ENCODE measurements at places on chromosomes 13 and 19.

DNA sequence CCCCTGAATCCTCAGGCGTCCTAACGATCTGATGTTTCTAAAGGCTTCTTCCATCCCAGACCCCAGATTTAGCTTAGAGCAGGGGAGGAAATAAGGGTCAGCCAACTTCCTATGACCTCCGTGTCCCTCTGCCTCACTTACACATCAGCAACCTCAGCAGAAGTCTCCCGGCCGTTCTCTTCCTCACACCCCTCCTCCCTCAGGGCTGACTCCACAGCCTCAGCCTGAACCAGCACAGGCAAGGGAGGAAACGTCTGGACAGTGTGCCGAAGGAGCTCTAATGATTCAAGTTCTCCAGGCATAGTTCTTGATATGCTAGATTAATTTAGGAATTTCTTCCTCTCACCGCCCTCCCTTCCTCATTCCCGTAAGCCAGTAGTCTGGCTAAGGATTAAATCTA, 121.4 kb downstream of the NUFIP1 start:
- no peak for DNase-seq

DNA sequence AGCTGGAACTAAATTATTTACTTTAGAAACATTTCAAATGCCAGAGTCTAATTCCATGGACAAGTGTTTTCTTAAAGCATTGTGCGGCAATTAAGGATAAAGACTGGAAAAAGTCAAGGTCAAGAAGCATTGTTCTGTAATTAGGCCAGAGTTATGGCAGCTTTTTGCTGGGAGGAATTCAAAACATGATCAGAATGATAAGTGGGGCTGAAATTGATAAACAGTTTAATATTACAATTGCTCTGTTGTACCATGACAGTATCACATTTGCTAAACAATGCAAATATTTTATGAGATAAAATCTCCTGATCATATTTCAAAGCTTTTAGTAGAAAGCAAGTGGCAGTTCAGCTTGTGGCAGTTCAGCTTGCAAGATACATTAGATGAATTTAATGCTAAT, 513.7 kb downstream of the GPC6 start:
- no peak for DNase-seq

- DNase-seq: no peak
These were observed 800.1 kb upstream of the PCDH9 start for GRCh38 chr13:68030152-68030809.

DNA sequence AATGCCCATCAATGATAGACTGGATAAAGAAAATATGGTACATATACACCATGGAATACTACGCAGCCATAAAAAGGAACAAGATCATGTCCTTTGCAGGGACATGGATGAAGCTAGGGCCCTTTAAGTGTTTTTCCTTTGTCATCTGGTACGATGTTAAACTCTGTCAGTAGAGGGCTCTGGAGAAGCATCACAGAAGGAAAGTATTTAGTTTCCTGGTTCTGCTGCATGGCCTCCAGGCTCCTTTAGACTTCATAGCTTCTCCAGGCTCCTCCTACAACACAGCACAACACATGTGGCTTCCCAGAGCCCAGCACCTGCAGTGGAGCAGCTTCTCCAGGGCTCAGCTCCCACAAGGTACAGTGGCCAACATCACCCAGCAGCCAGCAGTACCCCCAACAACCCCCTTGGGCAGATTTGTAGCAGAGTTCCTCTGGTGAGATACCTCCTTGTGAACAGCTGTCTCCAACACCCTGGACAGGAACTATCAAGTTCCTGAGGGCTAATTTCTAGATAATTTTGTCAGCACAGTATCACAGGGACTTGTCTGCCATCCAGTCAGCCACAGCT, 63.4 kb downstream of the KCTD12 start:
- peak; percentile 21 for DNase-seq

GRCh38 chr19:18086590-18087138, at the start of gene IL12RB1:
TSS of gene IL12RB1 (minus strand) at chr19:18086934. CDS start at chr19:18086823, 111 bp downstream.
- DNase-seq: peak; percentile 67

- no peak for DNase-seq
These were observed 49.9 kb downstream of the RAB20 start for GRCh38 chr13:110511509-110512181.

DNA sequence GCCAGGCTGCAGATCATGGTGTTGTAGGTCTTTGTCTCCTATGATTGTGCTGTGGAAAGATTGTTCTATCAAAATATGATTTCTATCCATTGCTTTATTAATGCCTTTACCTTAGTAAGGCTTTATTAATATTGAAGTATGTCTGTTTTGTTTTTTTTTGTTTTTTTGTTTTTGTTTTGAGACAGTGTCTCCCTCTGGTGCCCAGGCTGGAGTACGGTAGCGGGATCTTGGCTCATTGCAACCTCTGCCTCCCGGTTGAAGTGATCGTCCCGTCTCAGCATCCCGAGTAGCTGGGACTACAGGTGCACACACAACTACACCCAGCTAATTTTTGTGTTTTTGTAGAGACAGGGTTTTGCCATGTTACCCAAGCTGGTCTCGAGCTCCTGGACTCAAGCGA, 7.7 kb downstream of the IRGC start:
- no peak for DNase-seq

DNA sequence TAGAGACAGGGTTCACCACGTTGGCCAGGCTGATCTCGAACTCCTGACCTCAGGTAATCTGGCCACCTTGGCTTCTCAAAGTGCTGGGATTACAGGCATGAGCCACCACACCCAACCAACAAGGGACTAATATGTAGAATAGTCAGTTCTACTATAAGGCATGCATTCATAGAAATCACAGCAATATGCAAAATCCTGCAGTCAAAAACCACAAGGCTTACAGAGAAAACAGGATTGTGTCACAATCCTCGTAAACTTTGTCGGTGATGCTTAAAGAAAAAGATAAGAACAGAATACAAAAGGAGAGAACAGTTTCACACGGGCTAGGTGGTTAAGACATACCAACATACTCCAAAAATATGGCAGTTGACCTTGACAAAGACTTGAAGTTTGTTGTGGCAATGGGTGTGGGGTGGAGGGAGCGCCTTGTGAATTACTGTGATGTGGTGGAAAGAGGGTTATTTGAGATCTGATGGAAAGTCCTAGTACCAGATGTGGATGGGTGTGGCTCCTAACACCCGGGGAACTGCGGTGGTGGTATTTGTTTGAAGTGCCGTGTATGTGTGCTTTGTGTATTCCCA, 12.4 kb downstream of the NOSIP start:
- DNase-seq: peak; percentile 95

DNA sequence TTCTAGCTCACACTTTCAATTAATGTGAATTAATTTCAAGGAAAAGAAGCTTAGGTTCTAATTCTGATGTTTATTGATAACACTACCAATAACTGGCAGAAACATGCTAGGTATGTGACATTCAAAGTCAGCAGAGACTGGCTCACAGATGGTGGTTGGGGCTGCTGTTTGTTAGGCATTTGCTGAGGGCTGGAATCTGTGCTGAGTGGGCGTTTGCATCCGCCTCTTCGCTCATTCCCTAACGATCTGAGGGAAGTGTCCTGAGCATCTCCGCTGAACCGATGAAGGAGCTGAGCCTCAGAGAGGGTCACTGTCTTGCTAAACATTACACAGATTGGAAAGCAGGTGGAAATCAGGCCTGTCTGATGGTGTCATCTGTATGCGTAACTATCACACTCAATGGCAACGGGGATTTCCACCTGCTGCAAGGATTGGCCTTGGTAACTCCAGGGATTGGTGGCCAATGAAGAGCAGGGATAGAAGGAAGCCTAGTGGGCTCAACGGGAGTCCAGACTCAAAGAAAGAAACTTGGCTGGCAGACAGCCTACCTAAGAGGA, 338.9 kb downstream of the TEX29 start:
- no peak for DNase-seq

- no peak for DNase-seq
These were observed 29.1 kb downstream of the NUP58 start for GRCh38 chr13:25330541-25330940.

GRCh38 chr13:93851236-93851635, 624.6 kb downstream of the GPC6 start:
- no peak for DNase-seq

DNA sequence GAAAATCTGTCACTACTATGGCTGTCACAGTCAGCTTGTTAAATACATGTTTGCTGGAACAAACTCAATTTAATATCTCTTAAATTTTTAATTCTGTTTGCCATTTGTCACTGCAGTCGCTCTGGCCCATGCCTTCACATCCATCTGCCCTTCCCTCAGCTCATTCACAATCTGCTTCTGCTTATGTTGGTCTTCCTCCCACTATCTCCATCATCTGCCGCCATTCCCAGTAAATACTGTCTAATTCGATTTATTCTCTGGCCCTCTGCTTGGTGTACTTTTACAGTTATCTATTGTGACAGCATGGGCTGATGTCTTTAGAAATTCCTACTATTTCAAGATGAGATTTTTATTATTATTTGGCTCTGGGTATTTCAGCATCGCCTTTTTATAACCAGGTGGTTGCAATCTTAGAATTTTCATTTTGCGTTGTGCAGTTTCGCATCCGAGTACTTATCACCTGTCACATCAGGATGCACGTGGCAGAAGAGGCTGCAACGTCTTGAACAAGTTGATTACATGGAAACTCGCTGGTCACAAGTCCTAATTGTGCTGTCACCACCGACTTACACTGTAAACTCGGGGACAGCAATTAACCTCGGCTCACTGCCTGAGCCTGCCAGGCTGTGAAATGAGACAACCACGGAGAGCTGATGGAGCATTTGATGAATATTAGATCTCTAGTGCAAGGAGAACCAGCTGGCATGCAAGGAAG, 158.4 kb downstream of the MYO16 start:
- DNase-seq: no peak

DNA sequence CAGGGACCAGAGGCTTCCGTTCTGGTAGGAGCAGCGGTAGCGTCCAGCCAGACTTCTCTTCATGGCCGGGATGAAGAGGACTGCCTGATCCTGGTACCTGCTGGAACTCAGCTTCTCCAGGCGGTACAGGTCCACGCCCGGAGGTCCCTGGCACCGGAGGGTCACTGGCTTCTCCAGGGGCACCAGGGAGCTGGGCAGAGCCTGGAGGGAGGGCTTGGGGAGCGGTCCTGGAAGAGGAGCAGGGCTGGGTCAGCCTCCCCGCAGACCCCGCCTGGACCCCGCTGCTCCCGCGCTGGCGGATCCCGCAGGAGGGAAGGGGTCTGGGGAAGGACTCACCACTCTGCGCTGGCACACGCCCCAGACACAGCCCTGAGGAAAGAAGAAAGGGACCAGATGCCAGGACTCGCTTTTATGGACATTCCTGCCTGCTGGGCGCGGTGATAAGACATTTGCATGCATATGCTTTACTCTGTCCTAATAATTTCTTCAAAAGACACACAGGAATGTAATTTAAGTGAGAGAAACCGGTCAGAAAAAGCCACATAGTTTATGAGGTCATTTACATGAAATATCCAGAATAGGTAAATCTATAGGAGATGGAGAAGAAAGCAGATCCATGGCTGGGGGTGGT, 5.8 kb downstream of the GP6 start:
- DNase-seq: no peak

GRCh38 chr19:46480415-46480814, 9.1 kb upstream of the PNMA8A start:
- no peak for DNase-seq

DNA sequence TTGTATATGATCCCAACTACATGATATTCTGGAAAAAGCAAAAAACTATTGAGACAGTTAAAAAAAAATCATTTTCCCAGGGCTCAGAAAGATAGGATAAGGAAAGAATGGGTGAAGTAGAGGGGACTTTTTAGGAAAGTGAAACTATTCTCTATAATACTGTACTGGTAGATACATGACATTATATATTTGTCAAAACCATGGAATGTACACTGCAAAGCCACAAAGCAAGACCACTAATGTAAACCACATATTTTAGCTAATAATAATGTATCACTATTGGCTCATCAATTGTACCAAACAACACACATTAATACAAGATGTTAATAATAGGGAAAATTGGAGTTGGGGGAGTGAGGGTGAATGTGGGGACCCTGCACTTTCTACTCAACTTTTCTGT, 182.6 kb downstream of the EFNB2 start:
- DNase-seq: no peak

DNA sequence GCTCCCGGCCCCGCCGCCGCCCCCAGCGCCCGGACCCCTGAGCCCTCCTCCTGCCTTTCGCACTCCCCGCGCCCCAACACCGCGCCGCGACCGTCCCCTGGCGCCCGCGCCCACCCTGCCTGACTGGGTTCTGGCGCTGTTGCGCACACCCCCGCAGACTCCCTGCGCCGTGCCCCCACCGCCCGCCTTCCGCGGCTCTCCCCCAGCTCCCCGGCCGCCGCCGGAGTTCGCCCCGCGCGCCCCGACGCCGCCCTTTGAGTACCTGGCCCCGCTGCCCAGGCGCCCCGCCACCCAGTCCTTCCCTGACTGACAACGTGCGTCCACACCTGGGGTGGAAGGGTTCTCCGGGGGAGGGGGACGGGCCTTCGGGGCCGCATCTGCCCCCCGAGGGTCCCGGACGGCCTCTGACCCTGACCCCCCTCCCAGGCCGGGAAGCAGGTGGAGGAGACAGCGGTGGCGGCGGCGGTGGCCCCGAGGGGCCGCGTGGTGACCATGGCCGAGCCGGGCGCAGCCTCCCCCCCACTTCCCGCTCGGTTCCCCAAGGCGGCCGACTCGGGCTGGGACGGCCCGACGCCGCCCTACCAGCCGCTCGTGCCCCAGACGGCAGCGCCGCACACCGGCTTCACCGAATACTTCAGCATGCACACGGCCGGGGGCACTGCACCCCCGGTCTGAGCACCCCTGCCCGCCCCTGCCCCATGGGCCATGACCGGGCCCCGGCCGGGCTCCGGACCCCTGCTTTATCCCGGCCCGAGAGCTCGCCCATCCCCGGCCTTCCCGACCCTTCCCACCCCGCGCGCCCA, 1.4 kb upstream of the MEGF8 start:
- DNase-seq: no peak

- no peak for DNase-seq
These were observed 748.1 kb upstream of the SGCG start for GRCh38 chr13:22432690-22433089.

GRCh38 chr19:7349231-7349591, 474 bp downstream of the ARHGEF18 start:
- DNase-seq: no peak

DNA sequence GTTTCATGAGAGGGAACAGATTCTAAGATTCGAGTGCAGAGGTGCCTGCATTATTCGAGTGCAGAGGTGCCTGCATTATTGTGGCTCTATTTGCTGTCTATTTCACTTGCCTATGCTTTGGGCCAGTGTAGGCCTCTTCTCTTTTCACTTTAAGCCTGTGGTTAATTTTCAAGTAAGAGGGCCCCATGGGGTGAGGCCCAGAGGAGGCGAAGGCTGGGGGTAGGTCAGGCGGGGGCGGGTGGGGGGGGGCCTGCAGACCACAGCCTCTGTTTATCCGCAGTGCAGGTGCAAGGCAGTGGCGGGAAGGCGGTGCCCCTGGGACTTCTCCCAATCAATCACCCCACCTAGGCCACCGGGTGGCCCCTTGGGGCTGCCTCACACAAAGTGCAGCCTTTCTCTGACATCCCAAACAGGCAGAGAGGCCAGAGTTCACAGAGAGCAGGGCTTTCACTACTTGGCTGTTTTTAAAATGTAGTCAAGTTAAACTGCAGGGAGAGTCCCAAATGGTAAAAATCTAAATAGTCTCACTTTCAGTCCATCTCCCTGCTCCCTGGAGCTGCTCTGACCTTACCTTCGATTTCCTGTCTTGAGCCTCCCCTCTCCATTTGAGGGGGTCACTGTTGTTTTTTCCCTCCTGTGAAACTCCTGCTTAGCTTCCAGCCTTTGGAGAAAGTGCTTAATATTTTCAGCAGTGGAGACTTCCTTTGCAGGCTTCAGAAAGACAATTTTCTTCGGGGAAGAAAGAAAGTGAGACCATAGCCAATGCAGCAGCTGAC, 249.0 kb downstream of the DLEU7 start:
- peak; percentile 10 for DNase-seq
